ENCODE measurements at places on chromosomes 16 and 17. TPM values are rescaled to one million over a fixed set of nuclear protein-coding genes. Genes with fewer than 3 reads are reported as not detected.

- no peak for DNase-seq
Observed at GRCh38 chr16:65895906-65896305, 470.6 kb upstream of the CDH5 start.

DNA sequence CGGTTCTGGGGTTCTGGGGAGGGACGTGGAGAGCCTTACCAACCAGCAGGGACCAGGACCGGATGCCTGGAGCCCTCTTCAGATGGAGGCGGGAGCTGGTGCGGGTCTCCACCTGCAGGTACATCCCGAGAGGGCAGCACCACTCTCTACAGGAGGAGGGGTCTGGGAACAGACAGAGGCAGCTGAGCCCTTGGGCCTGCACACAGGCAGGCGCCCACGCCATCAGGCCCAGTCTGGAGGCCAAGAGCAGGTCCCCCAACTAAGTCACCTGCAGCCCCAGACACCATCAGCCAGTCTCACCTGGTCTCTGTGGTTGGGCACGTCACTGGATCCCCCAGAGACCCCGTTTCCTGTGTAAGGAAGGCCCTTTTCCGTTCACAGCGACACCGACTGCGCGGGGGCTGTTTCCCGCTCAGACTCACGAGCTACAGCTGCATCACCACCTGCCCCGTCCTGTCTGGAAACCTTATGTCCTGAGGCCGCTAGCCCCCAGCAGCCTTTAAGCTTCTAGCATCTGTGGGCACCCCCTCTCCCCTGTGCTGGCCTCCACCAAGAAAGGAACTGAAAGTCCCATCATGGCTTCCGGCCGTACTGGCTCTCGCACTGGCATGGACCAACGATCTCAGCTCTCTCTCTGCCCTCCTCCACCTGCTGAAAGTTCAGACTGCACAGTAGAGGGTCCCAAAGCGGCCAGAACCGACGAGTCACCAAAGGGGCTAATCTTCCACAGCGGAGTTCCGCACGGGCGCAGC lies 1.2 kb downstream of the CYBC1 start:
- DNase-seq = no peak

Gene TP53TG3D
- total RNA-seq = not detected

Gene KRT9
- total RNA-seq = not detected

DNA sequence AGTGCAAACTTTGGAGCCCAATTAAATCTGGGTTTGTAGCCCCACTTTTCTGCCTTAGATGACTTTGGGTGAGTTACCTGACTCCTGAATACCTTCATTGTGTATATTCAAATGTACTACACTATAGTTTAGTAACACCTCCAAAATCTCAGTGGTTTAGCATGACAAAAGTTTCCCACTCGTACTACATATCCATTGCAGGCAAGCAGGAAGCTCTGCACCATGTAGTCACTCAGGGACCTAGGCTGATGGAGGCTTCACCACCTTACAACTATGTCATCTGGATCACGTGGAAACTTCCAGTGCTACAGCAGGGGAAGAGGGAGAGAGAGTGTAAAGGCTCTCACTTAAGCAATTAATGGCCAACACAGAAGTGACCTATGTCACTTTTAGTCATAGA lies 14.2 kb downstream of the ANKFN1 start:
- no peak for DNase-seq

DNA sequence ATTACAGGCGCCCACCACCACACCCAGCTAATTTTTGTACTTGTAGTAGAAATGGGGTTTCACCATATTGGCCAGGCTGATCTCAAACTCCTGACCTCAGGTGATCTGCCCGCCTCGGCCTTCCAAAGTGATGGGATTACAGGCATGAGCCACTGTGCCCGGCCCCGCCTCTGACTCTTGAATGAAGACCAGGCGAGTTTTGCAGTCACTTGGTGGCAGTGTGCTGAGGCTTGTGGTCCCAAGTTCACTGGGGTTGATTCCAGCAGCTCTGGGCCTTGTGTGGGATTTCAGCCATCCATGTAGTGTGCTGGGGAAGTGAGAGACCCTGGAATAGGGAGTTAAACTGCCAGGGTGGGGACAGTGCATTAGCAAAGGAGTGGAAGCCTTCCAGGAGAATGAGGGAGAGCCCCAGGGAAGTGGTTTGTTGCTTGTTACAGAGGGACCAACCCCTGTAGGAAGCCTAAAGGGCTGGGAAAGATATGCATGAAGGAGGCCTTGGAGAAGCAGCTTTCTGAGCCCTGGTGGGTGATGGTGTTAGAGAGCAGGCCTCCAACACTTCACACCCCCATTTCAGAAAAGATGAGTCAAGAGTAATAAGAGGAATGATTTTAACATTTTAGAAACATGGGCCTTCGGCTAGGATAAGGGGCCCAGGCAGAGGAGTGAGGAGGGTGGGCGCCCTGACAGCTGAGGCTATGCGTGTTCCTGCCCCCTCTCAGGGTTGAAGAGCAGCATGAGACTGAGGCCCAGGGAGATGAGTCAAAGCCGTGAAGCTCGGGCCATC lies 14.5 kb downstream of the PSKH1 start:
- no peak for DNase-seq

GRCh38 chr16:898216-898615 lies 72.6 kb downstream of the LMF1 start:
- DNase-seq = no peak

Gene TMEM88
- 11.2 TPM for total RNA-seq

DNA sequence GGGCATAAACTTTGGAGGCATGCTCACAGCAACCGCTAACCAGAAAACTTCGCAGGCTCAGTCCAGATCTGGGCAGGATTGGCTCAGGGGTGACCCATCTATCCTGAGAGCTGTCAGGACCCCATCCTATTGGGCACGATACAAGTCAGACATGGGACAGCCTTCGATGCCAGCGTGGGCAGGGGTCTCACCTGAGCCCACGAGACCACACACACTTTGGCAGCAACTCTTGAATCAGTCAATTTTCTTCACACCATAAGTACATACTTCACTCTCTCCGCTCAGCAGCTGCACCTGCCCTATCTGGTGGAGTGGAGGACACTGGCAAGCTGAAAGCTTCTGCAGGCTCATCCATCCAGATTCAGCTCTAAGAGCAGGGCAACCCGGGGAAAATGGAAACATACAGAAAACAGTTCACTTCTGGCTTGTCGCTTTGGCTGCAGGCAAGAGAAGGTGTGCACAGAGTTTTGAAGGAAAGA lies 48.3 kb downstream of the ZFHX3 start:
- no peak for DNase-seq

DNA sequence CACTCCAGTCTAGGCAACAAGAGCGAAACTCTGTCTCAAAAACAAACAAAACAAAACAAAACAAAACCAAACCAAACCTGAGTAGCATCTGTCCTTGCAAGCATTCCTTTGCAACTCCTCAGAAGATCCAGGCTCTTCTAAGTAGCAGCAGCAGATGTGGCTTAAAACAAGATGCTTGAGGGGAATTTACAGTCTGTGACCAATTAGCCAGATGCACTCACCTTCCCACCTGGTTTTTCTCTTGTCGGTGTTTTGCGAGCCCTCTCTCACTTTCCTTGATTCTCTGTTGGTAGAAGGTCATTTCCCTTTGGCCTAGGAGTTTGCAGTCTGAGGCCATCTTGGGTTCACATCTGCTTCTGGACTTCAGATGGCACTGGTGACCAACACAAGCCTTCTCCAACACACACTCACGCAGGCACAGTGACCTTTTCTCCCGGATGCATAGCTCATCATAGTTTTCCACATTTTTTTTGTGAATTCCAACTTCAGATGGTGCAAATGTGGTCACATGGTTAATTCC lies 276.8 kb downstream of the STX8 start:
- DNase-seq = no peak

GRCh38 chr16:67499106-67499505 lies 15.8 kb upstream of the AGRP start:
- no peak for DNase-seq

DNA sequence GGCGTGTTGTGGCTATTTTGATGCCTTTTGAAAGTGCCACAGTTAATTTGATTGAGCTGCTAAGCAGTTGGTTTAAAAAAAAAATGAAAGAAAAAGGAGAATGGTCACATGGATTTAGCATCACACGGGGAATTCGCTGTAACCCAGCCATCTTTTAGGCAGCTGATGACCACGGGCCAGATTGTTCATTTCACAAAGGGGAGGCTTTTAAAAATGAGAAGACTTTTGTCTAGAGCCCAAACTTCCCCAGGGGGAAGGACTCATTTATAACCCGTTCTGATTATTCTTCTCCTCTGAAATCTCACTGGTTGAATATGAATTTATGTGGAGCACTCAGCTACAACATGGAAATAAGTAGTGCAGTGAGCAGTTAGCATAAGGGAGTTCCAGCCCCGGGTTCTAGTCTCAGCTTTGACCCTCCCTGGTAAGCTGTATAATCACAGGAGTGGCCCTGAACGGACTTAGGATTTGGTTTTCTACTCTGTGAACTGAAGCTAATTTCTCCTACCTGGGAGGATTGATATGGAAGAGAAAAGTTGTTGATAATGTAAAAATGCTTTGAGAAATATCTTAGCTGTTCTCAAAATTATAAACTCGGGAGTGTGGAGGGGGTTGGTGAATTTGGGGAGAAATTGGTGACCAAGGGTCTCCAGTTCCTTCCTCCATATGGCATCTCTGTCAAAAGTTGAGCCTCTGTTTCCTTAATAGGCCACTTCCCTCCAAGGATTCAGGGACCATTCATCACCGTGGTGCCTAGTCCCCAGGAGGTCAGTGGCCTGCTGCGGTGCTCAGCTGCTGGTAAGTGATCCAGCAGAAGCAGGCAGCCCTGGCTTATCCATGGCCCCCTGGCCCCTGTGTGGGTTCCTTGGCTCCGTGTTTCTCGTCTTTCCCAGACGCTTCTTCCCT lies 76.4 kb upstream of the TBX2 start:
- DNase-seq = peak; percentile 48

Gene PTRH2
- 17.8 TPM for total RNA-seq

DNA sequence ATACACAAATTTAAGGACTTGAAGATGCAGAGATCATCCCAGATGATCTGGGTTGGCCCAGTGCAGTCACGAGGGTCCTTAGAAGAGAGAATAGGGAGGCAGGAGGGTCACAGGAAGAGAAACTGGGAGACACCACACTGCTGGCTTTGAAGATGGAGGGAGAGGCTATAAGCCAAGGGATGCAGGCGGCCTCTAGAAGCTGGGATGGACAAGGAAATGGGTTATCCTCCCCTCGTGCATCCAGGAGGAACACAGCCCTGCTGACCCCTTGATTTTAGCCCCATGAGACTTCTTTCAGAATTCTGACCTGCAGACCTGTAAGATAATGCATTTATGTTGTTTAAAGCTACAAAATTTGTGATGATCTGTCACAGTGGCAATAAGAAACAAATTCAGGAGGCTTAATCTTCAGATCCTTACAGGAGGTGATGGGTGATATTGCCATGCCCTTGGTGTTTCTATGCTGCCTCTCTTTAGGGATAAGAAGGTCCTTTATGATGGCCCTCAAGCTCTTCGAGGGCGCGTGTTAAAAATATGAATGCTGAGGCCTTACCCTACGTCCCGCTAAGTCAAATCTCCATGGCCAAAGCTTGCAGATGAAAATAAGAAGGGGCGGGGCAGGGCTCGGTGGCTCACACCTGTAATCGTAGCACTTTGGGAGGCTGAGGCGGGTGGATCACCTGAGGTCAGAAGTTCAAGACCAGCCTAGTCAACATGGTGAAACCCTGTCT lies 1.5 kb upstream of the PRM2 start:
- no peak for DNase-seq

- peak; percentile 1 for DNase-seq
Observed at GRCh38 chr16:83336603-83337002, 471.2 kb upstream of the HSBP1 start.

Gene TOX3
- 2.2 TPM for total RNA-seq

Gene ENPP7
- not detected for total RNA-seq

DNA sequence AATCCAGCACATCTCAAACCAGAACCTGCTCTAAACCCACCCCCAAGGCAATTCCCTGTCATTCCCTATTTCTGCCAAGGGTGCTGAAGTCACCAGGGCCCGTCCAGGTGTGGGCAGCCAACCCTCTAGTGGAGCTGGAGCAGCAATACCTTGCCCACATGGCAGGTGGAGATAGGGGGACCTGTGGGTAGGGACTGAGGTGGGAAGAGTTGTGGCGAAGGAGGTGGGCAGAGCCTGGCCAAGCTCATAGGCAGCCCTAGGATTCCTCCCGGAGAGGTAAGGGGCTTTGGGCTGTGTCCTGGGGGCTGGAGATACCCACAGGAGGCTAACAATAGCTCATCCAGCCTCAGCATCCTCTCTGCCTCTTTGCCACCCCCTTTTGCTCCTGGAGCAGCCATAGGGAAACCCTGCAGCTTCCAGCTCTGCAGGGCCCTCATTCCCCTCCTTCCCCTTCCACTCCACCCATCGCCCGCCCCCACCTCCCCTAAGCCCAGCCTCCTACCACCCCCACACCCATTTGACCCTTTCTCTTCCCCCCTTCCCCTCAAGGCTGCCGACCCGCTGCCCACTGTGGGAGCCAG lies 30.4 kb upstream of the CRHR1 start:
- no peak for DNase-seq

Gene KRTAP9-4
- total RNA-seq = not detected

DNA sequence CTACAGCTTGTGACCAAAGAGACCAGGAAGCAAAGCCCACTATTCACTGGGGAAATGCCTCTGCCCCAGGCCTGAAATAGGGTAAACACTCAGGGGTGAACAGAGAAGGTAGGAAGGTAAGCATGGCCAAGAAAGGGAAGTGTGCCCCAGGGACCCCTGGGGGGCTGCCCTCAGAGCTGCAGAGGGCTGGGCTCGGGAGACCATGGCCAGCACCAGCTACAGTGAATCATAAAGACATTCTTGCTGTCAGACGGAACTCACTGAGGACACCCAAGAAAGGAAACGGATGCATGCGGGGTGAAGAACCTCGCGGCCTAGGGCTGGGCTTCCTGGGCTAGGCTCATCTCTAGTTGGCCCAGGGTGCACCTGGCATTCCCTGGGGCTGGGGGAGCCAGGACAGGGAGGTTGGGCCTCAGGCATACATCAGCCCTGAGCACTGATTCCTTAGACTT lies 9.6 kb downstream of the HIC1 start:
- peak; percentile 24 for DNase-seq

Gene DPH1
- total RNA-seq = 32.7 TPM

DNA sequence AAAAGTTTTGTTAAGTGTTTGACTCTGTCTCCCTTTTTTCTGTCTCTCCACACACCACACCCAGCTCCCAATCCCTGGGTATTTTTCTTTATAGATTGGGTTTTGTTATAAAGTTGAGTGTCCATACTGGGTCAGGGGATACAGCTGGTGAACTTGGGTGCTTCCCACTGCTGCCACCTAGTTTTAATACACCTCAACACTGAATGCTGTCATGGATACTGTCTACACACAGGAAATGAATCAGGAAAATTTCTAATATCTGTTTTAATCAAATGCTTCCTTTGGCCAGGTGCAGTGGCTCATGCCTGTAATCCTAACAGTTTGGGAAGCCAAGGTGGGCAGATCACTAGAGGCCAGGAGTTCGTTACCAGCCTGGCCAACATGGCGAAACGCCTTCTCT lies 5.3 kb upstream of the TAOK1 start:
- DNase-seq = no peak

Data from lung (tissue), 17 donors.